ENCODE measurements at places on chromosomes 5 and 9. TPM values are rescaled to one million over a fixed set of nuclear protein-coding genes. Genes with fewer than 3 reads are reported as not detected.

Gene ANKRD20A1
- not detected for total RNA-seq

Gene SPEF2
- 2.0 TPM for total RNA-seq

Gene QRFP
- total RNA-seq: not detected

Gene FGF18
- total RNA-seq: not detected

Gene PRELID2
- 38.3 TPM for total RNA-seq

Gene SPAAR
- 0.26 TPM for total RNA-seq

Gene CARD6
- total RNA-seq: 13.0 TPM

Gene GTF2H2C
- 28.0 TPM for total RNA-seq

Gene PCDHA5
- 0.07 TPM for total RNA-seq

Gene PCDHB10
- 0.79 TPM for total RNA-seq

Gene MCIDAS
- total RNA-seq: not detected

Gene MAP1B
- total RNA-seq: 199 TPM

Gene SLC6A7
- total RNA-seq: not detected

Gene SMIM32
- total RNA-seq: 0.07 TPM

Gene CDK5RAP2
- total RNA-seq: 67.0 TPM

Gene KCNN2
- total RNA-seq: 0.17 TPM

Gene AP3B1
- 45.3 TPM for total RNA-seq

Gene SOHLH1
- total RNA-seq: not detected

Gene ARID3C
- 0.36 TPM for total RNA-seq

Gene CDC23
- total RNA-seq: 19.5 TPM

Gene LCN10
- total RNA-seq: 0.33 TPM

Gene GRM6
- not detected for total RNA-seq

Gene FAM219A
- total RNA-seq: 12.5 TPM

Gene CTSV
- total RNA-seq: 0.17 TPM

Gene CCL27
- total RNA-seq: 0.17 TPM

Gene IFNA21
- total RNA-seq: not detected

Gene TSLP
- total RNA-seq: 3.2 TPM

Gene IRGM
- total RNA-seq: 0.13 TPM

Gene DRD1
- total RNA-seq: 1.2 TPM

Gene C5orf58
- total RNA-seq: not detected

Gene FLT4
- total RNA-seq: 0.33 TPM

Gene SLCO6A1
- total RNA-seq: not detected

Gene DDX4
- not detected for total RNA-seq

Gene CYLC2
- not detected for total RNA-seq

Gene CNTFR
- not detected for total RNA-seq

Gene ELAVL2
- total RNA-seq: not detected

Gene ZNF608
- total RNA-seq: 10.1 TPM

Gene C9orf43
- total RNA-seq: 0.13 TPM

Gene MRPS27
- total RNA-seq: 68.4 TPM

Gene ENTPD8
- total RNA-seq: not detected

Gene PCYOX1L
- 14.2 TPM for total RNA-seq

Gene ZNF300
- total RNA-seq: 3.9 TPM
